ENCODE measurements at places on chromosomes 1 and 21. TPM values are rescaled to one million over a fixed set of nuclear protein-coding genes. Genes with fewer than 3 reads are reported as not detected.

S100A8 gene
- 51.8 TPM for polyA plus RNA-seq

GJA9 gene
- not detected for polyA plus RNA-seq

PRR9 gene
- polyA plus RNA-seq: not detected

MAN1A2 gene
- polyA plus RNA-seq: 10.9 TPM

TMEM52 gene
- polyA plus RNA-seq: 182 TPM

Data from adipose tissue (tissue), 3 donors.